Stimulated activated CD8-positive, alpha-beta memory T cell treated with anti-CD3 and anti-CD28 coated beads, Interleukin-4, amount 100 ng/mL, for 24 hours (primary cell): ENCODE measurements at places on chromosomes 6 and 20.

GRCh38 chr6:149264629-149265028, 52.9 kb upstream of the TAB2 start:
- no peak for DNase-seq

DNA sequence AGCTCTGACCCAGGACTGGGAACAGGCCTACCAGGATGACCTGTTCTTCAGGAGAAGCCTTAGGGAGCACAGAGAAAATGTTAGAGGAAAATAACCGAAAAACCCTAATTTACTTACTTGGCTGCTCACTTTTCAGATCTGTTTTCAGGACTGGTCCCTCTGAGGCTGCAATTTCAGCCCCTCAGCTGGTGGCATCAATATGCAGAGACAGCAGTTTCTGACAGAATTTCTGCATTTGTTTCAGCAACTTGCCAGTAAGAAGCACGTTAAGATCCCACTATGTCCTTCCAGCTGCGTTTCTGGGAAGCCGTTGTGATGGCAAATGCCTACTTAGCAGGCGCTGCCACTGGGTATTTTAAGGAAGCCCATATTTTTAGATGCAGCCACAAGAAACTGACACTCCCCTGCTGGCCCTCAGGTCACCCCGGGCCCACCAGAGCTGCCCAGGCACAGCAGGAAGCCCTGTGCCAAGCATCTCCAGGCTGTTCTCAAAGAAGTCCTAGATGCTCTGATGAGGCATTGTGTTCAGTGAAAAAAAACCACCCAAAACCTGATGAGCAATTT, 7.5 kb downstream of the YTHDF1 start:
- DNase-seq = no peak

GRCh38 chr20:23269954-23270353, 80.6 kb upstream of the NXT1 start:
- no peak for DNase-seq

GRCh38 chr6:46222286-46222685, 51.5 kb upstream of the ENPP5 start:
- DNase-seq = no peak

- DNase-seq = no peak
Measured at GRCh38 chr20:56816349-56816748, 187.2 kb downstream of the TFAP2C start.

DNA sequence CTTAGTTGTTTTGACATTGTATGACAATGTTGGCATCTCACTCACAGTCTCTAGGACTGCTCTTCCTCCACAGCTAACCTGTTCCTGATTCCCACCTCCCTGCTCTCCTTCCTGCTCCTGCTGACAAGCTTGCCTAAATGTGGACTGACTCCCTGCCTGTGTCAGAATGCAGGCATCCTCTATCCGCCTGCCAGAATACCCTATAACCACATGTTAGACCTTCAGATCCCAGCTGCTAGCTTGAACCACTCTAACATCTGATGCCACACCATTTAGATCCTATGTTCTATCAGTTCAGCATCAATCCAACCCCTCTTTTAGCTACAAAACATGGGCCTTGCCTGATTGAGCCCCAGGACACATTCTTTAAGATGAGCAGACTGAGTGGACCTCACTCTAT, 12.2 kb downstream of the FILIP1 start:
- no peak for DNase-seq

- DNase-seq = no peak
Measured at GRCh38 chr20:57616143-57616951, 3.9 kb downstream of the ZBP1 start.
